ENCODE measurements at places on chromosomes 5 and 9. TPM values are rescaled to one million over a fixed set of nuclear protein-coding genes. Genes with fewer than 3 reads are reported as not detected.
A peak's percentile ranks its signal among the peaks of the same experiment; 100 is the strongest.

- no peak for DNase-seq
- no peaks in the 10 kb centered on the region for H3K36me3 ChIP-seq
- H3K4me1 ChIP-seq = no peaks in the 10 kb centered on the region
- H3K27me3 ChIP-seq = no peaks in the 10 kb centered on the region
These were observed 207.0 kb upstream of the PANK3 start for GRCh38 chr5:168786147-168786546.

GRCh38 chr5:173299820-173300219, 28.4 kb downstream of the STC2 start:
- H3K27ac ChIP-seq = no peak overlapping the region
- no peak overlapping the region for H3K4me3 ChIP-seq
- no peaks in the 10 kb centered on the region for H3K36me3 ChIP-seq
- no peak for DNase-seq
- no peaks in the 10 kb centered on the region for H3K27me3 ChIP-seq

Gene ADGRD2
- total RNA-seq = 0.74 TPM

Gene SPAG8
- 18.9 TPM for total RNA-seq

DNA sequence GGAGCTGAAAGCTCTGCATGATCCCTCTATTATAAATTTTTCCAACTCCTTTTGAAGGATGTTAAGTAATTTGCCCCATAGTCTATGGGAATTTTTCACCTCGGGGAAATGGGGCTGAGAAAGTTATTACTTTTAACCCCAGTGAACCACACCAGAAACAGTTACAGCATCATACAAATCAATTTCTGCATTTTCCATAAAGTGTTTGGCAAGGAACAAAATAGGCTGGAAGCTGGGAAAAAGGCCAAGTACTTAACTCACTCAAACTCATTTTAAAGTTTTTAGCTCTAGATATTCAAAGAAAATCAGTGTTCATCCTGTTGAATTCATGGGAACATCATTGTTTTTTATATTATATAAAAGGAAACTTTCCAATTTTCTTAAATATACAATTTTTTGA, 160.9 kb downstream of the SH3GL2 start:
- no peak overlapping the region for H3K4me3 ChIP-seq
- H3K27ac ChIP-seq = no peak overlapping the region
- DNase-seq = no peak
- H3K27me3 ChIP-seq = no peaks in the 10 kb centered on the region

- peak; percentile 92 for DNase-seq
- H3K27ac ChIP-seq = peak overlapping the region; percentile 72
- H3K27me3 ChIP-seq = no peaks in the 10 kb centered on the region
- peaks cover 23% of the 10 kb centered on the region for H3K4me1 ChIP-seq
These were observed 94.4 kb upstream of the BASP1 start for GRCh38 chr5:17123010-17123409.

- no peaks in the 10 kb centered on the region for H3K27me3 ChIP-seq
- DNase-seq = no peak
- H3K4me3 ChIP-seq = no peak overlapping the region
These were observed 75.3 kb upstream of the GGTA1 start for GRCh38 chr9:121574774-121575519.

Gene SPINK13
- total RNA-seq = 0.50 TPM

- no peak overlapping the region for H3K4me3 ChIP-seq
- no peak overlapping the region for H3K27ac ChIP-seq
- H3K27me3 ChIP-seq = no peaks in the 10 kb centered on the region
- DNase-seq = no peak
- H3K36me3 ChIP-seq = no peaks in the 10 kb centered on the region
These were observed 1381.8 kb downstream of the EFNA5 start for GRCh38 chr5:106288979-106289378.

- no peaks in the 10 kb centered on the region for H3K36me3 ChIP-seq
- H3K4me1 ChIP-seq = no peaks in the 10 kb centered on the region
- no peak overlapping the region for H3K4me3 ChIP-seq
- no peak overlapping the region for H3K27ac ChIP-seq
These were observed 160.9 kb downstream of the CEP120 start for GRCh38 chr5:123262216-123262823.

- H3K4me3 ChIP-seq = no peak overlapping the region
- H3K27ac ChIP-seq = no peak overlapping the region
- H3K4me1 ChIP-seq = no peaks in the 10 kb centered on the region
- no peaks in the 10 kb centered on the region for H3K36me3 ChIP-seq
These were observed 72.4 kb downstream of the UGCG start for GRCh38 chr9:111969061-111969460.

GRCh38 chr9:135217836-135218235, 130.4 kb downstream of the OLFM1 start:
- no peak for DNase-seq
- H3K4me3 ChIP-seq = no peak overlapping the region
- no peaks in the 10 kb centered on the region for H3K27me3 ChIP-seq
- H3K27ac ChIP-seq = no peak overlapping the region
- no peaks in the 10 kb centered on the region for H3K36me3 ChIP-seq
- no peaks in the 10 kb centered on the region for H3K4me1 ChIP-seq

GRCh38 chr5:1299961-1300360, 5.1 kb upstream of the TERT start:
- no peak overlapping the region for H3K27ac ChIP-seq
- H3K4me1 ChIP-seq = no peaks in the 10 kb centered on the region
- H3K36me3 ChIP-seq = no peaks in the 10 kb centered on the region
- H3K27me3 ChIP-seq = no peaks in the 10 kb centered on the region
- H3K4me3 ChIP-seq = no peak overlapping the region

- H3K27me3 ChIP-seq = no peaks in the 10 kb centered on the region
- no peak overlapping the region for H3K27ac ChIP-seq
- no peak for DNase-seq
- H3K4me1 ChIP-seq = no peaks in the 10 kb centered on the region
These were observed 17.3 kb downstream of the TTC33 start for GRCh38 chr5:40738502-40738901.

GRCh38 chr9:107108342-107109130, 174.5 kb upstream of the RAD23B start:
- no peaks in the 10 kb centered on the region for H3K36me3 ChIP-seq
- no peak overlapping the region for H3K4me3 ChIP-seq
- no peak overlapping the region for H3K27ac ChIP-seq
- H3K27me3 ChIP-seq = no peaks in the 10 kb centered on the region

Gene C9orf153
- total RNA-seq = 5.0 TPM

DNA sequence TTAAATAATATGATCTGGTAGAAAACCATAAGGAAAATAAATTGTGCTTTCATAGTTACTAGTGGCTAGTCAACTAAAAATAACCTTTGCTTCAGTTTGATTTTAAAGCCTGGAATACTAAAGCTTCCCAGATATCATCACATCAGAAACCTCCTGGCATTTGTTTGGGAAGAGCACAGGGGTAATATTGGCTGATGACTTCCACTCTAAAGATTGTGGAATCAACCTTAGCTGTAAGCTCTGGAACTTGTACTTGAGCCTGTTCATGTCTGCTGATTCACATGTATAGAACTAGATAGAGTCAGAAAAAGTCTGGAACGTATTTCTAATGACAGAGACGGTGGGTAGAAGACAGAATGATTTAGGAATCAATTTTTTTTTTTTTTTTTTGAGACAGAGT, 345.0 kb downstream of the CWC27 start:
- DNase-seq = no peak
- H3K4me3 ChIP-seq = no peak overlapping the region
- H3K27me3 ChIP-seq = no peaks in the 10 kb centered on the region
- no peaks in the 10 kb centered on the region for H3K36me3 ChIP-seq
- no peaks in the 10 kb centered on the region for H3K4me1 ChIP-seq

DNA sequence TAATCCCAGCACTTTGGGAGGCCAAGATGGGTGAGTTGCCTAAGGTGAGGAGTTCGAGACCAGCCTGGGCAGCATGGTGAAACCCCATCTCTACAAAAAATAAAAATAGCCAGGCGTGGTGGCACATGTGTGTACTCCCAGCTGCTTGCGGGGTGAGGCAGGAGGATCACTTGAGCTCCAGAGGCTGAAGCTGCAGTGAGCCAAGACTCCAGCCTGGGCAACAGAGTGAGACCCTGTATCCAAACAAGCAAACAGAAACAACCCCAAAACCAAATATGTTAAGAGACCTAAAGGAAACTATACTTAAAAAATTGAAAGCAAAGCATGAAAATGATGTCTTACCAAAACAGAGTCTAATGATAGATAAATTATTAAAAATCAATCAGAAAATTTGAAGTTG, 12.4 kb downstream of the HNRNPAB start:
- H3K27me3 ChIP-seq = no peaks in the 10 kb centered on the region
- peaks cover 4% of the 10 kb centered on the region for H3K4me1 ChIP-seq
- DNase-seq = no peak
- no peak overlapping the region for H3K27ac ChIP-seq

Gene CDH10
- 1.4 TPM for total RNA-seq

Gene FRRS1L
- 9.3 TPM for total RNA-seq

DNA sequence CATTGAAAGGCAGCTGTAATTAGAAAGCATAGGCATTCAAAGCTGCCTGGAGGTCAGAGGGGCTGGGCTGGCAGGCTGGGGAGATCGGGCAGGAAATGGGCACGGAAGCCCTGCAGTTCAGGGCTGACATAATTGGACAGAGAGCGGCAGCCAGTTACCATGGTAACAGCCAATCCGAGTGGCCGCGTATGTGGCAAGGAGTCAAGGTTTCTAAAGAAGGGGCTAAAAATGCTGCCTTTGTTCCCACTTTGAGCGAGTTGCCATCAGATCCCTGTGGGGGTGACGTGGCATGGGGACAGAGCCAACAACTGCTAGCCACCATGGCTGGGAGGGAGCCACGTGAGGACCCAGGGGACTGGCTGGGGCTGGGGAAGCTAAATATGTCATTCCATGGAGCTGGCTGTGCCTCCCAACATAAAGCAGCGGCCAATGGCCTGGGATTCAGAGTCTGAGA, 44.7 kb upstream of the NDFIP1 start:
- no peaks in the 10 kb centered on the region for H3K27me3 ChIP-seq
- no peaks in the 10 kb centered on the region for H3K36me3 ChIP-seq
- DNase-seq = peak; percentile 93
- peaks cover 19% of the 10 kb centered on the region for H3K4me1 ChIP-seq
- H3K27ac ChIP-seq = peak overlapping the region; percentile 46
- H3K4me3 ChIP-seq = no peak overlapping the region

Gene ZNF618
- total RNA-seq = 15.2 TPM

DNA sequence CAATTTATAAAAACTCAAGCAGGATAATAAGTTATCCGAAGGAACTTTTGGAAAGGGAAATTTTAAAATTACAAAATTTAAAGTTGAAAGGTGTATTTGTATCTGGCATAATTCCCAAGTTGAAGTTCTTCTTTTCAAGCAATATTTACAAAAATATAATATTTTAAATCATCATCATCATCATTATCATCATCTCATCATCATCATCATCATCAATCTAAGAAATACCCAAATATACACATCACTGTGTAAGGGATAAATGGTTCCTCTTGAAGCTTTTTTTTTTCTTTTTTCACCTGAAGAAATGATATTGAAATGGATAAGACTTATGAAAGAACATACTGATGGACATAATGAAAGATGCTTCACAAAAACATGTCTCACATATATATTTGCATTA, 254.9 kb upstream of the ARRDC3 start:
- no peak for DNase-seq
- no peak overlapping the region for H3K27ac ChIP-seq
- H3K4me3 ChIP-seq = no peak overlapping the region
- no peaks in the 10 kb centered on the region for H3K36me3 ChIP-seq

DNA sequence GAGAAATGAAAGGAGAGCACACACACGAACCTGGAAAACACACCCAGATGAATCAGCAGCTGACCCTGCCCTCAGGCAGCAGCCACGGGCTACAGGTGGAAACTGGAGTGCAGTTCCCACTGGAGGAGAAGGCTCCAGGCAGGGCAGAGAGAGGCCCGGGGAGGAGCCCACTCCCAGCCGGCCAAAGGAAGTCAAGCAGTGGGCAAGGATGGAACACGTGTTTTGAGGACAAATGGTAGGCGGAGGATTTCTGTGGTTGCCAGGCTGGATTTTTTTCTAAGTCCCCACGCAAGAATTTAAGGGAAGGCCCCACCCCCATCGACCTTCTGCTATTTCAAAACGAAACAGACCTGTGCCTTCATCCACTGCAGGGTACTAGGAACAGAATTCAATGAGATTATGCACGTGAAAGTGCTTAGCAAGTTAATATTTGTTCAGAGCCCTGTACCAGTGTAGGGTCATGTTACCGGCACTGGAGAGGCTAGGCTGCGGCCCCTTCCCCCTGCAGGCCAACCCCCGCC, 6.8 kb downstream of the EPB41L4B start:
- no peak overlapping the region for H3K4me3 ChIP-seq
- DNase-seq = no peak
- no peak overlapping the region for H3K27ac ChIP-seq
- no peaks in the 10 kb centered on the region for H3K4me1 ChIP-seq

GRCh38 chr9:93184432-93185265, 710 bp downstream of the WNK2 start:
- DNase-seq = peak; percentile 33
- no peaks in the 10 kb centered on the region for H3K36me3 ChIP-seq
- peak overlapping the region; percentile 36 for H3K27ac ChIP-seq
- peak overlapping the region; percentile 49 for H3K4me3 ChIP-seq
- no peaks in the 10 kb centered on the region for H3K27me3 ChIP-seq

Gene ZNF879
- total RNA-seq = 22.8 TPM

GRCh38 chr9:89597711-89598362, 7.0 kb upstream of the GADD45G start:
- no peaks in the 10 kb centered on the region for H3K36me3 ChIP-seq
- no peaks in the 10 kb centered on the region for H3K27me3 ChIP-seq
- no peak overlapping the region for H3K27ac ChIP-seq
- no peaks in the 10 kb centered on the region for H3K4me1 ChIP-seq
- DNase-seq = peak; percentile 71

Gene PCDHGA1
- 8.7 TPM for total RNA-seq

GRCh38 chr9:16727452-16728136, 142.9 kb downstream of the BNC2 start:
- no peak for DNase-seq
- peak overlapping the region; percentile 53 for H3K4me3 ChIP-seq
- H3K36me3 ChIP-seq = no peaks in the 10 kb centered on the region
- H3K27ac ChIP-seq = peak overlapping the region; percentile 84
- peaks cover 11% of the 10 kb centered on the region for H3K4me1 ChIP-seq

Gene IFNE
- not detected for total RNA-seq

Gene KLF4
- total RNA-seq = 61.1 TPM

Measured in testis (tissue), 5 donors.